ENCODE measurements at places on chromosomes 11 and 22.

DNA sequence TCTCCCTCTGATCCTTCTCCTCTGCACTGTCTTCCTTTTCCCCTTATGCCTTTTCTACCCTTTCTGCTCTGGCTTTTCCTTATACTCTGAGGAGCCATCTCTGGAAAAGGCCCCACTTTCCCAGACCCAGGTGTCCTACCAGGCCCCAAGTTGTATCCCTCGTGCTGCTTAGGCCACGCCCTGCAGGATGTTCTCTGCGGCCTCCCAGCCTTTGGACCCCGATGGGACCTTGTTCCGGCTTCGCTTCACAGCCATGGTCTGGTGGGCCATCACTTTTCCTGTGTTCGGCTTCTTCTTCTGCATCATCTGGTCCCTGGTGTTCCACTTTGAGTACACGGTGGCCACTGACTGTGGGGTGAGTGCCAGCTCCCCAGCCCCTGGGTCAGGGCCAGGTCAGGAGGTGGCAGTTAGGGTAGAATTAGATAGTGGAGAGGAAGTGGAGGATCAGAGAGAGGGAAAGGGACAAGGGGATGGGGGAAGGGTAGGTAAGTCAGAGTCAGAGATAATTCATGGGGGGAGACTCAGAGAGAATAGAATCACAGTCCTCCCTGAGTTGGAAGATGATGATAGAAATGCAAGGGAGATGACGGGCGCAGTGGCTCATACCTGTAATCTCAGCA lies 8.9 kb downstream of the PGAP2 start:
- no peak for DNase-seq

- DNase-seq, result no peak
Measured at GRCh38 chr11:11403763-11404725, 51.0 kb upstream of the CSNK2A3 start.

- DNase-seq, result peak; percentile 86
Measured at GRCh38 chr22:49235463-49236300, 592.0 kb downstream of the BRD1 start.

DNA sequence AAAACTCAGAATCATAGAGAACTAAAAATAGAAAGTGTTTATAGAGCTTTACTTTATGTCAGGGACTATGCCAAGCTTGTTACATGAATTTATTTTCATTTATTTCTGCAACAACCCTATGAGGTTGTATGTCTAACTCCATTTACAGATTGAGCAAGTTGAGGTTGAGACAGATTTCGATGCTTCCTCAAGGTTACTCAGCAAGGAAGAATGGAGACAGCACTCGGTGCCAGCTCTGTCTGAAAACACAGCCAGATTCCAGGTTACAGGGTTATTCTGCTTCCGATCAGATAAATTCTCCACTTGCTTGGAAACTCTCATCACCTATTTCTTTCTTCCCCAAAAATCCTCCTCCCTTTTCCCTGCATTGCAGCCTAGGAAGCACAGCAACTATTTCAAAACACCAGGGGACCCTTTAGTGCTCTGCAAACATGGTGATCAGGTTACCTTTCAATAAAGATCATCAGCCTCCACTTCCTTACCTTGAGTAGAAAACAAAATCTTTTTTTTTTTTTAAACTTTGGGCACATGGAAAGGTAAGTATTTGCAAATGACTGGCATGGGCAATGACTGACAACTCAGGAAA lies 7.0 kb downstream of the MMP3 start:
- DNase-seq, result no peak

GRCh38 chr11:61921446-61921845 lies 4.1 kb upstream of the RAB3IL1 start:
- no peak for DNase-seq

GRCh38 chr11:8787372-8787771 lies 104.8 kb downstream of the RPL27A start:
- DNase-seq, result no peak

GRCh38 chr11:85752890-85753581 lies 57.9 kb downstream of the SYTL2 start:
- no peak for DNase-seq

DNA sequence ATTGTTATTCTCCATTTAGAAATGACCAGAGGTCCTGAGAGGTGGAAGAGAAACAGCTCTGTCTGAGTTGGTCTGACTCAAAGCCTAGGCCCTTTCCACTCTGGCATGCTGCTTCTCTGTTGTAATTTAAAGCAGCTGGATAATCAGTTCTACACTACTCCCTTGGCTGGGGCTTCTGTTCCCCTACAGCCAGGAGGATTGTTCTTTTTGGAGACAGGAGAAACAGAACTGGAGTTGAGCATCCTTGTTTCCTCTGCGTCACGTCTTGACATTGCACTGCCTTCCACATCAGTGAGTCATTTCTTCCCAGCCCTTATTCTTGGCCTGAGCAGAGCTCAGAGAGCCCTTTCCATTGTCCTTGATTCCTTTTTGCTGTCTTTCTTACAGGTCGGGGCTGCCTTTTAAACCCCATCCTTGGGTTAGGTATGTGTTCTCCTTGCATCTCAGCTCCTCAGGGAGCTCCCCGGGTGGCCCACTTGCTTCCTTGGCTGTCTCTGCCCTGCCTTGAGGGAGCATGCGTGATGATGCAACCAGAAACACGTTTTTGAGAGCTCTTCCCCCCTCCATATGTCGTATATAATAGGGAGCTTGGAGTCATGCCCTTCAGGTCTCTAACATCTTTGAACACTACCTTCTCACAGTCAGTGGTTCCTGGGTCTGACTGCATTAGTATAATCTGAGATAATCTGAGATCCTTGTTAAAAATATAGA lies 35.7 kb downstream of the CYB5R2 start:
- no peak for DNase-seq

DNA sequence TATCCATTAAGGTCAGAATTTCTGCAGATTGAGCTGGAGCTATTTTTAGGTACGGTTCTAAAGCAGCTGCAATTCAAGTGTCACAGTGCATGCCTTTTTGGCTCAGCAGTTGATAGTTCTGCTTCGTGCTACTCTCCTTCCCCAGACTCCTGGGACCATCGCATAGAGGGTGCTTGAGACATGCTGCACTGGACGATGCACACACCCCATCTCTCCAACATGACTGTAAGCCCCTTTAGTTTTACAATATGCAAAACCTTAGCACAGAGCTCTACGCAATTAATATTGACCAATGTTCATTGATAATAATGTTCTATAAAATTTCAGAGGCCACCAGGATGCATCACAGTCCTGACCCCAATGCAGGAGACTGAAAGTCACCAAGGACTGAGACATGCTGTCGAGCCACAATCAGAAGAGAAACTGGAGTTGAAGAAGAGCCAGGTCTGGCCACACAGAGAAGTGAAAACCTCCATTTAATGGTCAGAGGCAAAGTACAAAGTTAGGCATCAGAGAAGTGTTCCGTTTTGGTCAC lies 120.9 kb upstream of the ZC3H12C start:
- DNase-seq, result no peak

GRCh38 chr11:13260963-13261588 lies 16.5 kb upstream of the BMAL1 start:
- DNase-seq, result no peak

DNA sequence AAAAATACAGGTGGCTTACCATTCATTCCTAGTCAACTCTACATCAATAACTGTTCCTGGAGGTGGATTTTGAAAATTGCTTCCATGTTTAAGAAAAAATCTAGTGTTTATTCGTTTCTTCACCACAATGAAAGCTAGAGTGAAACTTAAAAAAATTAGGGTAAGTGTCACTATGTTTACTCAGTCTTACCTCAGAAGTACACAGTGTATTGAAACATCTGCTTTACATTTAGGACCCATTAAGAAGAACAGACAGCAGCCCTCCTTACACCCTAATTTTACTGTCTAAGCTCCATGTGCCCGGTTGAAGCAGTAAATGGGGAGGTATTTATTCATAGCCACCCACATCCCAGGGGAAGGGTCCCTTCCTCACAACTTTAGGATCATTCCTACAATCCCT lies 51.4 kb downstream of the PIWIL3 start:
- DNase-seq, result no peak

DNA sequence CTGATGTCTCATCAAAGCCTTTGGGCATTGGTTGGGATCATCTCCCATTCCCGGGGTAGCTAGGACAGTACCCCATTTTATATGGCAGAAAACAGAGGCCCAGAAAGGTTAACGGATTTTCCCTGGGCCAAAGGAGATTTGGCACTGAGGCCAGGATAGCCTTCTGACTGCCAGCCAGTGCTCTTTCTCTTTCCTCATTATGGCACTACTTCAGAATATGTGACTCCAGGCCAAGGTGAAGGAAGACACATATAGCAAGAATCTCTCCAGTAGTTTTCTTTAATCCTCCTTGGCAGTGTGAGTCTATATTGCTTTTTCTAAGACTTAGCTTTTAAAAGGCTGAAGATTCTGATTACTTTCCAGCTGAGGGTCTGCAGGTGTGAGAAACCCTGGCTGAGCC lies 94.8 kb upstream of the AMOTL1 start:
- DNase-seq, result no peak

- no peak for DNase-seq
Measured at GRCh38 chr11:83684071-83684470, 397.9 kb upstream of the CCDC90B start.

DNA sequence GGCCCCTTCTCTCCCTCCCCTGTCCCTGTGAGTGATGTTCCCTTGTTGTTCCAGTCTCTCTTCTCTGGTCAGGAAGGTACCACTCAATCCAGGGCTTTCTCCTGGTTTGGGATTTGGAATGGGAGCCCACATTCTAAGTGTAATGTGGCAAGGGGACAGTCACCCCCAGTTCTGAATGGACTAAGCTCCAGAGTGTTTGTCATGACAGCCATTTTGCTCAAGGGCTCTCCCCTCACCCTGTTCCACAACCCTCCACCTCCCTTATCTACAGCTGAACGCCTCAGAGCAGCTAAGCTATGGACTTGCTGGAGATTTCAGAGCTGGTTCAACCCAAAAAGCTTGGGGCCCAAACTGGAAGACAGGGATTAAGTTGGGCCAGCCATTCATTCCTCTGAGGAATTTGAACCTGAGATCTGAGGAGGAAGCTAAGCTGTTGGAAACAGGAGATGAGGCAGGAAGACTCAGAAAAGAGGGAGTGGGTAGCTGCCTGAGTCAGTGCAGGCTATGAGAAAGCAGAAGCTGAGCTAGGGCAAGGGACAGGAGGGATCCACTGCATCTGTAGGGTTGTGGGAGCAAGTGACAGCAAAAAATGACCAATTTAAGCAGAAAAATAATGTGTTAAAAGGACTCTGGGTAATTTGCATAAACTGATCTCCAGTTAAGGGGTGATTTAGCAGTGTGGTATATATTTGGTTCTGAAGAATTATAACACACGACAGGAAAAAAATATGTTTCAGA lies 22.9 kb upstream of the FCHSD2 start:
- no peak for DNase-seq

DNA sequence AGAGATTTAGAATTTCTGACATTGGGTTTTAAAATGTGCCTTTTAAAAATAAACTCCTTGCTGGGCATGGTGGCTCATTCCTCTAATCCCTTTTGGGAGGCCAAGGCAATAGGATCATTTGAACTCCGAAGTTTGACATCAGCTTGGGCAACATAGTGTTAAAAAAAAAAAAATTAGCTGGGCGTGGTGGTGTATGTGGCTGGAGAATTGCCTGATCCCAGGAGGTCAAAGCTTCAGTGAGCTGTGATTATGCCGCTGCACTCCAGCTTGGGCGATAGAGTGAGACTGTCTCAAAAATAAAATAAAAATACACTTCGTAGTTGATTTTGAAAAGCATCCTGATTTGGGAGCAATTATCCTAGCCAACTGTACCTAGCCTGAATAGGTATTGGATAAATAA lies 3.4 kb upstream of the APLP2 start:
- DNase-seq, result no peak

- no peak for DNase-seq
Measured at GRCh38 chr11:15143855-15144254, 29.1 kb downstream of the INSC start.

DNA sequence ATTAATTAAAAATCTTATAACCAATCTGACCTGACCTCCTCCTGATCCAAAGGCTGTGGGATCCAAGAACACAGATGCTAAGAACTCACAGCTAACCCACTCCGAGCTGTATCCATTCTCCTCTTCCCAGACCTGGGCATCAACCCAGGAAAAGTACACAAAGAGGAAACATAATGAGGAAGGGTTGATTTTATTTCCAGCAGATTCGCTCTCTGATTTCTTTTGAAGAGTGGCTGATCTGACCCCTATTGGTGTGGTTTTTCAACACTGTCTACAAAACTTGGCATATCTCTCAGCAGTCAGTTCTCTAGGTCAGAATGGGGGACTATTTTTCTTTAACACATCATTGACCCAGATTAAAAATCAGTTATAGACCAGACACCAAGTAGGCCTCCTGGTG lies 201.9 kb upstream of the UBASH3B start:
- no peak for DNase-seq

DNA sequence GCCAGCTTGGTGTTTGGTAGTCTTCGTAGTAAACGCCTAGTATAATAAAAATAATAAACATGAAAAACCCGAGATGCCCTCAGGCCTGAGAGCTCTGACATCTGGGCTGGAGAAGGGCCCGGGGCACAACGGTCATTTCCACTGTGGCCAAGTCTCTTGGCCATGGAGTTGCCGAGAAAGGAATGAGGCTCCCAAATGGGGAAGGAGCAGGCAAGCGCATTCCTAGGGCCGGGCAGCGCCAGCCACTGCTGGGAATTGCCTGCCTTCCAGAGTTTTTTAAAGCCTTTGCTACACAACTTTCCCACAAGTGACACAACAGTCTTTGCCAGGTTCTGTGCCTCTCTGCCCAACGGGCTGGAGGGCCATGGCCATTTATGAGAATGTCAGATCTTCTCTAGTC lies 103.4 kb downstream of the NAV2 start:
- DNase-seq, result no peak

DNA sequence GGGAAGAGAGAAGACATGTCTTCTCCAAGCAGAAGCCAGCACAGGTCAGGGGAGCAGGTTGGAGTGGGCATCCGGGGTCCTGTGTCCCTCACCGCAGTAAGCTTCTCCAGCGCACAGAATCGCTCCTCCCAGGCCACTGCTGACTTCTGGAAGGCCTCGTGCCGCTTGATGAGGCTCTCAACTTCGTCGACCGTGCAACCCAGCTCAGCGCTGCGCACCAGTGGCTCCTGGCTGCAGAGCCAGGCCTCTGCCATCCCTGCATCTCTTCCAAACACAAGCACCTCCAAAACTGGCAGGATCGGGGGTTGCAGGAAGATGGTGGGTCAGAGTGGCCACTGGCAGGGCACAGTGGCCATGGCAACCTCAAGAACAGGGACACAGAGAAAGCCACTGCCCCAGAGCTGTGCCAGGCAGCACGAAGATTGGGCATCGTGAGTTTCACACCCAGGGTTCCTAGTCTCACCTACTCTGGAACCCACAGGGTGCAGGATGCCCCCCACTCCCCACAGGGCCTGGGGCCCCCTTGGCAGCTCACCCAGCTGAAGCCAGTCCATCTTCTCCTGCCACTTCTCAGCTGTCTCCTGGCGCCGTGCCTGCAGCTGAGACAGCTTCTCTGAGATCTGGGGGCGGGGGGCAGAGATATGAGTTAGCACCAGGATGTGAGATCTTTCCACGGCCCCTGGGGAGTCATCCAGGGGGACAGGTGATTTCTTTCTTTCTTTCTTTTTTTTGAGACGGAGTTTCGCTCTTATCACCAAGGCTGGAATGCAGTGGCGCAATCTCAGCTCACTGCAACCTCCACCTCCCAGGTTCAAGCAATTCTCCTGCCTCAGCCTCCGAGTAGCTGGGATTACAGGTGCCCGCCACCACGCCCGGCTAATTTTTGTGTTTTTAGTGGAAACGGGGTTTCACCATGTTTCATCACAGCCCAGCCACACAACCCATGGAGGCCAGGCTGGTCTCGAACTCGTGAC lies 11.2 kb upstream of the RBM4B start:
- no peak for DNase-seq

GRCh38 chr11:105000797-105001196 lies 22.2 kb downstream of the CASP5 start:
- no peak for DNase-seq

Data from NCI-H1930 (cell line).